ENCODE measurements at places on chromosomes 16 and 17.

GRCh38 chr16:83366228-83366627 is 441.6 kb upstream of the HSBP1 start:
- DNase-seq, result no peak

DNA sequence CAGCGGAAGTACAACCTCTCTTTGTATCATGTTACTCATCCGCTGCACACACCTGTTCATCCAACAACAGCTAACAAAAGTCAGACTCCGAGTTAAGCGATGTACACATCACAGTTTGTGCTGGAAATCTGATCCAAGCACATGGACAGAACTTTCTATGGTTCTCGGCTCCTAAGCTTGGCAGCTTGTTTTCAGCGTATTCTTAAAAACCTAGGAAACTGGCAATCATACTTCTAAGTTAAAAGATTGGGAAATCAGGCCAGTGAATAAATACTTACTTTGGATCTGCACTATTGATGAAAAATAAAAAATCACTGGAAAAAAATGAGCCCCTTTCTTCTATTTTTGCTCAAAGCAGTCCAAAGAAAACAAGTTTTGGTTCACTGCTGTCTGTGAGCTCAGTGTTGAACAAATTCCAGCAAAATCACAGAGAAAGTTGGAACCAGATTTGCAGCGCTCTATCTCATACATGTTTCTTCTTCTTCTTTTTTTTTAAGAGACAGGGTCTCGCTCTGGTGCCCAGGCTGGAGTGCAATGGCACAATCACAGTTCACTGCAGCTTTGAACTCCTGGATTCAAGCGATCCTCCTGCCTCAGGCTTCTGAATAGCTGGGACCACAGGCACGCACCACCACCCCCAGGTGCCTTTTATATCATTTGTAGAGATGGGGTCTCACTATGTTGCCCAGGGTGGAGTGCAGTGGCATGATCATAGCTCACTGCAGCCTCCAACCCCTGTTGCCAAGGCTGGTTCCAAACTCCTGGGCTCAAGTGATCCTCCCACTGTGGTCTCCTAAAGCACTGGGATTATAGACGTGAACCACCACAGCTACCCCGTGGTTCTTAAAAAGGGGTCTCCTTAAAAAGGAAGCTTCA is 71.6 kb upstream of the CREBBP start:
- DNase-seq, result peak; percentile 32

DNA sequence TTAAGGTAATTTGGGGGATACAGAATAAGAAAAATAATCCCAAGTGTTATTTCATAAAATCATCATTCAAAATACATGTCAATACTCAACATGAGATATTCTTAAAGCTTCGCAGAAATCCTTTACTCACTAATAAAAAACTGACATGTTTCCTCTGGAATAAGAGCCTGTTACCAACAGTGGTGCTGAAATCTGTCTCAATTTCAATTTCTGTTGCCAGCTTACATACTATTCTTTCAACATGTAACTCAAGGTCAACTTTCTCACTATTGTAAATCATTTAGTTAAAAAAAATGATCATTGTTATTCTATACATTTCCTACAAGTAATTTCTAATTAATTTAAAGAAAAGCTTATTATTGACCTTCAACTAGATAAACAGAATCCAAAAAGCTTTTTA is 67.9 kb downstream of the CEP95 start:
- no peak for DNase-seq

DNA sequence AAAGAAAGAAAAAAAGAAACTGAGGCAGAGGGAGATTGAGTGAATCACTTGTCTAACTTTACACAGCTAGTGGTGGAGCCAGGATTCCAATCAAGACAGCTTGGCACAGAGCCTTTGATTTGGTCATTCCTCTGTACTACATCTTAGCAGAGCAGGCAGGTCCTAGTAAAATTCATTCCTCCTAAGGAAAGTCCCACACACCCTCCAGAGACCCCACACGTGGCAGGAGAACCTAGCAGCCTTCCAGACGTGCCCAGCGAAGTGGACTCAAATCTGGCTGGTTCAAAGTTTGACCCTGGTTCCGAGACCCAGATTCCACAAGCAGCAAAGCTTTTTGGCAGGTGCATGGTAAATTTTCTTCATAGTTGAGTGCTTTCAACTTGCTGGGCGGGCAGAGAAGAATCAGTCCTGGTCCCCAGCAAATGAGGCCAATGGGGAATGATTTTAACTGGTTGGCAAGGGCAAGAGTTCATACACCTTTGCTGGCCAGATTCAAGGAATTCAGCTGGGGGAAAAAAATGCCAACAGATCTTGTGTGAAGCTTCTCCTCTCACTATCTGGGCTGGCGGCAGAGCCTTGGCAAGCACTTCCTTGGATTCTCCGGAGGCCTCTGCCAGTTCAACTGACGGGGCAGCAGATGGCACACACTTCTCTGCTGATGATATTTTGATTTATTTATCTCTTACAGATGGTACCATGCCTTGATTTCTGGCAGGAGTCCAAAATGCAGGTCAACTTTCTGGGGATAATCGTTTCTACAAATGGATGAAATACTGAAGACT is 82.4 kb downstream of the GSG1L start:
- DNase-seq, result peak; percentile 78

DNA sequence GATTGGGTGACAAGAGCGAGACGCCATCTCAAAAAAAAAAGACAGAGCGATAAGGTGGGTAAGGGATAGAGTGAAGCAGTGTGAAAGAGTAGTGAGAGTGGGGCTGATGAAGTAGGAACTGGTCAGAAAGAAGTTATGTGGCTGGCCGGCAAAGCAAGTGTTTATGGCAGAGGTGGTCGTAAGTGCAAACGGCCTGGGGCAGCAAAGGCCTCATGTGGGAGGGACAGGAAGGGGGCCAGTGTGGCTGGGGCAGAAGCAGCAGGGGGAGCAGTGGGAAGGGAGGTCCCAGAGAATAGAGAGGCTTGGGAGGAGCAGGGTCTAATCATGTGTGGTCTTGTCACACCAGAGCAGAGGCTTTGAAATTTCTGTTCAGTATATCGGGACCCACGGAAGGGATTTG is 186.2 kb downstream of the HS3ST3B1 start:
- DNase-seq, result no peak

- no peak for DNase-seq
Measured at GRCh38 chr17:66341462-66341861, 39.0 kb downstream of the PRKCA start.

DNA sequence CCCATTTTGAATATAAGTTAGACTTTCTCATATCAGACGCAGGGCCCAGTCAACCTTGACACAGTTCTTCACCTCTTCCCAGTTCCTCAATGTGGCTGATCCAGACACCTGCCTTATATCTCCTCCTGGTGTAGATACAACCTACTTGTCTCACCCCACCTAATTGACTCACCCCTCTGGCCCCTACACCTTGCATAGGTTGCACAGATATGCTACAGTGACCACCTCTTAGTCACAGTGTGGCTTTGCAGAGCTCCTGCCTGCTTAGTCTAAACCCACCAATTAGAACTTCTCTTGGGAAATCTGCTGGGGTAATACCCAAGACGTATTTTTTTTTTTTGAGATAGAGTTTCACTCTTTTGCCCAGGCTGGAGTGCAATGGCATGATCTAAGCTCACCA is 16.8 kb downstream of the CHP2 start:
- no peak for DNase-seq

DNA sequence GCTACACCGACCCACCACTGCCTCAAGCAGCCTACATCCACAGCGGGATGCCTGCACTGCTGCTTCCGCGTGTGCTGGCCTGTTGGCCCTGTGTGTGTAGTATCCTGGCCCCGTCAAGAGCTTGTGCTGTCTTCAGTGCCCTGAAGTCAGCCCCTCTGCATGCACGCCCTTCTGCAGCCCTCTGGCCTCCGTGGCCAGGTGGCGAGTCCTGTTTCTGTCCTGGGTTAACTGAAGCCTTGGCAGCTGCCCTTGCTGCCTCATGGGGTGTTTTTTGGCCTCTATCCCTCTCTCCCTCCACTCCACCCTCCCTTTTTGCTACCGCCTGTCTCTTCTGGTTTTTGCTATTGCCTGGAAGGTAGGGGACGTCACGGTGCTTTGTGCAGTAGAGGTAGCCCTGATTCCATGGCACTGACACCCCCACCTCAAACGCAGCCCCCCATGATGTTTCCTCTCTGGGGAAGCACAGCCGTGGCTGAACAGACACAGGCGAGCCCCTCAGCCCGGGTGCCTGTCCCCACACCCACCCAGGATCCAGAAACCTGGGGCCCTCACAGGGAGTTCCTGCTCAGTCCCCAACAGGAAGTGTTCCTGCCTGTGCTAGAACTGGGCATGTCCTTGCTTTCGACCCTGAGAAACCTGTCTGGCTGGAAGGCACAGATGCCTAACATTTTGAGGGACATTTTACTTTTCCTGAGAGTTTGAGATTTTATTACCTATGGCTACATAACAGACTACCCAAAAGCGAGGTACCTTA is 18.8 kb upstream of the AMZ2 start:
- no peak for DNase-seq

DNA sequence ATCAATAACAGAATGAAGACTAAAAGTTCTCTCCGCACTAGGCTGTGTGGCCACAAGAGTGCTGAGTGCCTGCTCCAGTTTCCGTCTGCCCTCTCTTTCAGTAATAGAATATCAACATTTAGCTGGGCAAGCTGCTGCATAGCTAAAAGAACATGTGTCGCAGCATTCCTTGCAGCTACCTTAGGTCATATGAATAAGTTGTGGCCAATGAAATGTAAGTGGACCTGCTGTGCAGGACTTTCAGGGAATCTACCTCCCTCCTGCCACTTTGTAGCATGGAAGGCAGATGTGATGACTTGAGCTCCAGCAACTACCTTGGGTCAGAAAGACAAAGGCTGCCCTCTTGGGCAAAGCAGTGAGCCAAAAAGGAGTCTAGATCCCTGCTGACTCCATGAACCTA is 25.4 kb downstream of the SLC39A11 start:
- DNase-seq, result peak; percentile 9

DNA sequence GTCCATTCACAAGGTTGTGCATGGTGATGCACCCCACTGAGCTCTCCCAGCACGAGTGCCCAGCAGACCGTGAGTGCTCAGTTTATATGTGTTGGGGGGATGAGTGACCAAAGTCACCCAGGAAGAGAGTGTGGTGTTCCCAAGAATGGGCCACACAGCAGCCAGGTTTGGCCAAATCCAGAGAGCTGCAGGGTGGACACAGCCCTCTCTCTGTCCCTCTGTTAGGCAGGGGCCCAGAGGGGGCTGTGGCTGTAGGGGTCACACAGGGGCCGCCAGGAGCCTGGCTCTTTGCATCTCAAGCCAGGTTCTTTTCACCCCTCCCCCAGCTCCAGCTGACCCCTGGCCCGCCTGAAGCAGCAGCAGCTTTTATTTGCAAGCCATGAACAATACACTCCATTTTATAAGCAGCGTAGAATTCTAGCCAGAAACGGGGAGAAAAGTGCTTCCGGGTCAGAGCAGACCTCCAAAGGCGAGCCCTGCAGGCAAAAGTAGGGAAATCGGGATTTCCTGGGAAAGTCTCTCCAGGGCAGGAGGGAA is 13.3 kb downstream of the COTL1 start:
- DNase-seq, result no peak

GRCh38 chr17:15213381-15214087 is 51.6 kb downstream of the PMP22 start:
- no peak for DNase-seq

GRCh38 chr17:34163646-34164045 is 91.4 kb upstream of the CCL2 start:
- no peak for DNase-seq

DNA sequence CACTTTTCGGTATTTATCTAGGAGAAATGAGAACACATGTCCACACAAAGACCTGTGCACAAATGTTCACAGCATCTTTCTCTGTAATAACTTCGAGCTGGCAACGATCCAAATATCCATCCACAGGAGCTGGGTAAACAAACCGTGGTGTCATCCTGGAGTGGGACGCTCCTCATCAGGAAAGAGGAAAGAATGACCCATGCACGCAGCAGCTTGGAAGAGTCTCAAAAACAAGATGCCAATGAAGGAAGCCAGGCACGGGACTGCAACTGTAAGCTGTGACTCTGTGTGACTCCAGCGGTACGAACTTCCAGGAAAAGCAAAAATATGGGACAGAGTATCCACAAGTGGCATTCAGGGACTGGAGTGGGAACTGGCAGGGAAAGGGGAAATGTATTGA is 36.7 kb upstream of the CIBAR2 start:
- DNase-seq, result peak; percentile 67

- DNase-seq, result peak; percentile 16
Measured at GRCh38 chr17:47982645-47983390, 11.9 kb downstream of the CDK5RAP3 start.

- peak; percentile 85 for DNase-seq
Measured at GRCh38 chr17:67374329-67375053, 2.6 kb upstream of the PITPNC1 start.

DNA sequence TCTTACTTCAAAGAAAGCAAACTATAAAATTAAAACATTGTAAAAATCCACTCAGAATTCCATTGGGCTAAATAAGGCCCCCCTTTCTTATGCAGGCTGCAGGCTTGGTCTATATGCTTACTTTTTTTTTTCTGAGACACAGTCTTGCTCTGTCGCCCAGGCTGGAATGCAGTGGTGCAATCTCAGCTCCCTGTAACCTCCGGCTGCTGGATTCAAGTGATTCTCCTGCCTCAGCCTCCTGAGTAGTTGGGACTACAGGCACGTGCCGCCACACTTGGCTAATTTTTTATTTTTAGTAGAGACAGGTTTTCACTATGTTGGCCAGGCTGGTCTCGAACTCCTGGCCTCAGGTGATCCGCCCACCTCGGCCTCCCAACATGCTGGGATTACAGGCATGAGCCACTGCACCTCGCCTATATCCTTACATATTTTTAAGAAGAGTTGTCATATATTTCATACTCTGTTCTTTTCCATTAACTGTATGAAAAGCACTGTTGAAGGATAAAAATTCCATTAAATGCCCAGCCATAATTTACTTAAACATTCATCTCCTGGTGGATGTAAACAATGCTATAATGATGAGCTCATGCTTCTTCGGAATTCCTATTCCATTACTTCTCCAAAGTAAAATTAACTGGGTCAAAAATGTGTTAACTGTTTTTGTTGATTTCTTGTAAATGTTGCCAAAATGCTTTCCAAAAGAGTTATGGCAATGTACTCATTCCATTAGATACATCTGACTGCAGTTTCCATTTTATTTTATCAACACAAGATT is 17.8 kb downstream of the SNN start:
- no peak for DNase-seq

GRCh38 chr17:62043140-62043539 is 21.9 kb downstream of the MED13 start:
- no peak for DNase-seq

DNA sequence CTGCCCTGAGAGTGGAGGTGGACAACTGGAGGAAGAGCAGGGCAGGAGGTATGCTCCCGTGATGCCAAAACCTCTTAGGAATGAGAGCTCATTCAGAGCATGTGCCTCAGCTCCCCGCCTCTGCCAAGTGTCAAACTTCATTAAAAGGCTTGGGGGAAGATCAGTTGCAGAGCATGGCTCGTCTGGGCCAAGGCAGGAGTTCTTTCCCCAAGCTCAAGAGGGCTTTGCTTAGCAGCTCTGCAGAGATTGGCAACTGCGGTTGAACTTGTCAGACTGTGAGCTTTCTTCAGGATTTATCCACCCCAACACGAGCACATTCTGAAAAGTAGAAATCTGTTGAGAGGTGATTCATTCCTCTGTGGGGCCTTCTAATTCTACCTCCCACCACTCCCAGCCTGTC is 248.1 kb downstream of the HS3ST3A1 start:
- no peak for DNase-seq

GRCh38 chr16:4570688-4571321 is 14.7 kb downstream of the C16orf96 start:
- DNase-seq, result no peak
